Activated CD8-positive, alpha-beta memory T cell treated with anti-CD3 and anti-CD28 coated beads, Interleukin-2, amount 10 ng/mL, durations not matched to agents 7 days and 5 days (primary cell): ENCODE measurements at places on chromosomes 5 and 9. TPM values are rescaled to one million over a fixed set of nuclear protein-coding genes. Genes with fewer than 3 reads are reported as not detected.
A peak's percentile ranks its signal among the peaks of the same experiment; 100 is the strongest.

Gene PTGDS
- 1.2 TPM for total RNA-seq

Gene PCDHA12
- not detected for total RNA-seq

Gene LCN2
- total RNA-seq, result not detected

Gene ITK
- 215 TPM for total RNA-seq

DNA sequence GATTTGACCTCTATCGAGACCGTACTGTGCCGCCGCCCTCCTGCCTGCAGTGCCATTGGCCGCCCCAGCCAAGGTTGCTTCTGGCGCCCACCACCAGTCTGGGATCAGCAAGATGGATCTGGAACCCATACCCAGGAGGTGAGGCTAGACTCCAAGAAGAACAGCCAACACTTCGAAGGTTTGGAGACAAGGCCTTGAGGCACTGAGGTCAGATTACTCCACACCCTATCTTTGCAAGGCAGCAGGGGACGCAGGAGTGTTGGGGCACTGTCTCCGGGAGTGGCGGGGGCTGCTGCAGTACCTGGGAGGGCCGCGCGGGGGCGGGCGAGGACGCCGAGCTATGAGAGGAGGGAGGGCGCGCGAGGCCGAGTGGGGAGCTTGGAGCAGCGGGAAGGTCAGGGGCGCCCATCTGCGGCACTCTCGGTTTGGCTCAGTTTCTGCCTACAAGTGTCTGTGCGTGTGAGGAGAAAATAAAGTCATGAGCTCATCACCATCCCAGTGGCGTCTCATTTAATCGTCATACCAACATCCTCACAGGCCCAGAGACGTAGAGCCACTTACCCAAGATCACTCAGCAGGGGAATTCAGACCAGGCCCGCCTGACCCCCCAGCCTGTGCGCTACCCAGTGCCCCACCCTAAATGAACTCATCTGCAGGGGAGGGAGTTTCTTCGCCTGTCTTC lies 20.5 kb upstream of the PSD2 start:
- DNase-seq, result peak; percentile 85

DNA sequence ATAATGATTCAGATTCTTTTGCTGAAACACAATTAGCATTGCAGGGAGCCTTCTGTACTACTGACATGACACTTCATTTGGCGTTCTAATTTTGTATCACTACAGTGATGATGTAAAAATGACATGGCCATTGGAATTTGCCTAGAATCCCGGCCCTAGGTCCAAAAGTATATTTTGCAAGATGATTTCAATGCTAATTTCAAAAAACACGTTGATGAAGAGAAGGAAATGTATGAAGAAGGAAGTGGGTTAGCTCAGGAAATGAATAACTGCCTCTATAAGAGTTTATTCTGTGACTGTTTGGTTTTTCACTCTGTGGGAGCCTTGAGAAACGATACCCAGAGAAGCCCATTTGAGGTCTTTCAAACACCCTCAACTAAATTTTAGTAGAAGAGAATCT lies 59.3 kb downstream of the OSTF1 start:
- no peak for DNase-seq

DNA sequence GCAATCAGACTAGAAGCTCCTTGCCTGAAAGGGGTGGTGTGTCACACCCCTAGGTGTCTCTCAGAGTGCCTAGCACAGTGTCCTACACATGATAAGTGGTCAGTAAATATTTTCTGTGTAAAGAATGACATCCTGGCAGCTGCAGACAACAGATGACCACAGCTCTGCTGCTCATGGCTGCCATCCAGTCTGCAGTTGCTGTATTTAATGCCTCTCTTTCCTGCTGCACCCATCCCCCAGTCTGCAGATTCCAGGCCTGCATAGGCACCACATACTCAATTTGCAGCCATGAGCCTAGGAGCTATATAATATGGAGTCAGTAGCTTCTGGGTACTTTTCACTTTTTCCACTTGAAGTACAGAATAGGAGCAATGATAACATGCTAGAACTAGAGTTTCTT lies 94.9 kb upstream of the NR4A3 start:
- no peak for DNase-seq

DNA sequence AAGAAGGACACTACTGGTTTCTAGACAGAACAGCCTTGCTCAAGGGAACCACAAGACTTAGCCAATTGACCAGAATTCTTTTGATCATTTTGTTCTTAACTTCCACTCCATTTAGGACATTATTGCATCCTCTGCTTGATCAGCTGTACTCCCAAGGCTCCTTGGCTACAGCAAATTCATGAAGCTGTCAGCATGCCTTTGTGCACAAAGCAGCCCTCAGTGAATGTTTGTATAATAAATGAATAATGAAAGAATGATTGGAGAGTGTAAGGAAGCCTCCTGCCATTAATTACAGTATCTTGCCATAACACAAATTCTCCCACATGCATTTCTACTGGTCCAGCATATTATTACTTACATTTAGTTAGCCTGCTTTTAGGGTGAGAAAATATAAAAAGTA lies 449.6 kb downstream of the SLCO4C1 start:
- DNase-seq, result no peak

DNA sequence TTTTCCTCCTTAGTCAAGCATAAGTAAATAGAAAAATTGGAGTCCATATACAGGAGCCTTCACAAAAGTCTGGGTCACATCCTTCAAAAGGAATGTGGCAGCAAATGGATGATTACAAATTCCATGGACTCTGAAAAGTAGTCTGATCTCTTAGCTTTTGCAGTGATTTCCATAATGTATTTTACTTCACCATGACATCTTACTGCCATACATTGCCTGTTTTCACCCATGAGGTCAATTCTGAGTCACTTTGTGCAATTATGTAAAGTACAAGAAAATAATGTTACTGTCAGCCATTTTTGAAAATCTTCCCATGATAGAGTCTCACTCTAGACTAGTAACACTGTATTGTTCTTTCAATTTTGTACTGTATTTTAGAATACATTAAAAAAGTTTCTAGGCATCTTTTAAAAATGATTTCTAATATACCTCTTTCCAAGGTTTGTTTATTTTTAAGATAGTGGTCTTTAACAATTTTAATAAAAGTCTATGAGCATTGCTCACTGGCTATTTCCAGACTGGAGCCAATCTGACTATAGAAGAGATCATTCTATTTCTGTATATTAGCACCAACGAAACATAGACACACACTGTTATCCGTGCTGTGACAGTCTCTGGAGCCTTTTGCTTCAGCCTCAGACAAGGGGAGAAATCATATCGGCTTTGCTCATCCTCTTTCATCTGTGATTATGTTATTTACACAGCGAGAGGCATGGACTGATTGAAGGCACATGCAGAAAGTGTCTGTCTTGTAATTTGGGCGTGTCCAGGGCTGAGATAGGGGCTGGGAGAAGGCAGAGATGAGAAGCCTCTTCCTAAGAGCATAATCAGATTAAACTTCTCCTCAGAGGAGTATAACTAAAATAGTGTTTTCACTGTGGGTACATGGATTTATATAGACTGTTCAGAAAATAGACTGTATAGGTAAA lies 22.9 kb upstream of the ACTBL2 start:
- no peak for DNase-seq

DNA sequence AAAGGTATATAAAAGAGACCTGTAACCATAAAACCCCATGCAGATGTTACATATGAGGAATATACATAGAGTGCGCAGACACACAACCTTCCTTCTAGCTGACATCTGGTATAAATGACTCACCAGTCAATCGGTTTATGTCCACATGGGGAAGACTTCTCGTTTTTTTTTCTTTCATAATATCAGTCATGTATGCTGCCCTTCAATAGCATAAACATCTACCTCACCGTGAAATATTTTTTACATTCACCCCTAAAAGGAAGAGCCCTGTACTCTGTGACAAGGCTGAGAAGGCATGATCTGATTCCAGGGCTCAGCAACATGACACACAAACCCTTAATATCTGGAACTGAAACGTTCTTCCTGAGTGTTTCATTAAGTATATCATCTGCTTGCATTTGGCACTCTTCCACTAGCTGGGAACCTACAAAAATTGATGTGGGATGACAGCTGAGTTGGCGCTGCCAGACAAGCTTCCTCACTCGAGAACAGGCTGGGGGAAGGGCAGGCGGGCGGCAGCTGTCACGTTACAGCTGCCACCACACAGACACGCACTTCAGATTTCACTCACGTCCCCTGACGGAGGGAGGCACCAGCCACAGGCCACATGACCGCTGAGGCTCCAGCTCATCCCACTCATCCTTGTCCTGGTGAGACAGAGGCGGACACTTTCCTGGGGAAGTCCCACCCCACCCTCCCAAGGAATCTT lies 74.2 kb downstream of the SHB start:
- peak; percentile 77 for DNase-seq

GRCh38 chr9:135815413-135815812 lies 91.9 kb downstream of the CAMSAP1 start:
- DNase-seq, result no peak

DNA sequence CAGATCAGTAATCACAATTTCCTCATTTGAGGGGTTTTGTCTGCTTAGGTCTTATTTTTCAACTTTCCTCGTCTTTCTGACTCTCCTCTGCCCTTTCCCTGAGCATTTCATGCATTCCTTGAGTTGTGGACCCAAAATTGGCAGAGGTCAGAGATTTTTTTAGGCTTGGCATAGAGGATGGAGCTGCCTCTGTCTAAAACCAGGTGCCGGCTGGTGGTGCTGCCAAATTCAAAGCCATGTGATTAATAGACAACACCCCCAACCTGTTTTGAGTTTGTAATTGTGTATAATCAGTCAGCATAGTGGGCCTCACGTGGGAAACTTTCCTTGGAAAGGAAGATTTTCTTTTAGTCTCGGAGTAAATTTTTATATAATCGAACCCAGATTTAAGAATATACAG lies 39.6 kb downstream of the TJP2 start:
- DNase-seq, result no peak

DNA sequence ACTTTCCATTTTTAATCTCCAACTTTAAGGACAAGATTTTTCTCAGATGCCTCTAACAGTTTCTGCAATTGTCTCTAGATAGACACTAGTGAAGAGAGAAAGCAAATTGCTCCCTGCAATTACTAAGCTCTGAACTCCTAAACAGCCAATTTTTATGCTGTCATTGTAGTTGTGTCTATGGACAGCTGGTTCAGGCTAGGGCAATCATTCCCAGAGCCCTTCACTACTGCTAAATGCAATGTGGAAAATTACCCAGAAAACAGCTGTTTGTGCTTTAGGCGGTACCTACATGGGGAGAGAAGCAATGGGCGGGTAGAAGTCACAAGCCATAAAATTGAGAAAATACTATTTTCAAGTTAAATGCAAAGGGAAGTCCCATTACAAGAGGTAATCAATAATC lies 211.6 kb downstream of the SPOCK1 start:
- DNase-seq, result no peak

DNA sequence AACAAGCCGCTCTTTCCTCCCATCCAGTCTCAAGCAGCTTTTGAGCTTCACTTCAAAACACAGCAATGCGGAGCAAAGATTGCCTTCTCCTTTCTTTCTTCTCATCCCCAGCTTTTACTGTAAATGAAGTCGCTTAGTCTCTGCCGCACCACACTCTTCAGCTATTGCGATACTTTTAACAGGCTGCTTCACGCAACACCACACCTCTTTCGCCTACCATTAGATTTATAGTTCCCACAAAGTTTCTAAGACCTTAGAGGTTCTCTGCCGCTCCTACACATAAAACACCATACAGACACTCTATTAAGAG lies 711 bp downstream of the PGGT1B start:
- no peak for DNase-seq

DNA sequence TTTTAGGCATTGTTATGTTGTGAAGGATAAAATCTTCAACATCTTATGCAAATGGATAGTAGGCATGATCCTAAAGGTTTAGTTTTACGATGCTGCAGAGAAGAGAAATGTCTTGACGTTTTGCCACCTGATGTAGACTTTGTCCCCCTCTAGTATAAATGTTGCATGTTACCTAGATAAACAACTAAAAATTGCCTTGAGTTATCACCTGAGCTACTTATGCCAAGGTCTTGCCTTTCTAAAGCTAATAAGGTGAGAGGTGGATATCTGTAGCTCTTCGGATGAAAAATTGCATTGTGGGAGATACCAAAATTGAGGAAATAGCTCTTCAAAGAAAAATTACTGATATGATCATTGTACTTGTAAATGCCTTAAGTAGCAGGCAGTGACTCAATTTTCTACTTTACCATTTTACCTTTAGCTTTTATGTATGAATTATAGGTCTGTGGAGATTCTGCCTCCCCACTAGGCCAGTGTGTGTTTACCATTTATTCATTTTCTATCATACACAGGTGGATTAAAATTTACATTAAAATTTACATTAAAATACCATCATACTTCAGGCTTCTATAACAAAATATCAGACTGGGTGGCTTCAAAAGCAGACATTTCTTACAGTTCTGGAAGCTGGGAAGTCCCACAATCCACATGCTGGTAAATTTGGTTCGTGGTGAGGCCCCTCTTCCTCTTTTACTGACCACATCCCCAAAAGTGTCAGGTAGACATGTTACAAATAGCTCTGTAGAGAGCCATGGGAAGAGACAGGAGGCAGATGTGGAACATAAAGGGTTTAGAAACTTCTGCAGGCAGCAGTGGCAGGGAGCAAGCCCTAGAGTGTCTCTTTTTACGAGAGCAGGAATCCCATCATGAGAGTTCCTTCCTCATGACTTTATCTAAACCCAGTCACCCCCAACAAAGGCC lies 100.7 kb upstream of the ERBIN start:
- peak; percentile 54 for DNase-seq

DNA sequence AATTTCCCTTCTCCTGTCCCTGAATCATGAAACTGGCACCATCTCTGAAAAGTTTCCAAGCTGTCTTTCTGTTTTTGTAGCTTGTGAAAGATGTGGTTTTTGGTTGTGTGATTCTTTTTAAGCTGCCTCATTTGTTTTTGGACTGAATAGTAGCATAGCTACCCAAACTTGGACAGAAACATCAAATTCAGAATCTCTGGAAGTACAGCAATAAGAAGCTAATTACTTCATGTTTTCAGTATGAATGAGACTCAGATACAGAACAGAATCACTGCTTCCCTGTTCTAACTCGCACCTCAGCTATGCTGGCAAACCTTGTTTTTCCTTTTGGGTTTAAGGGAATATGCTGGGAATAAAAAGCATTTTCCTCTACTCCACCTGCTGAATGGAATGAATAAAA lies 101.0 kb downstream of the FGF1 start:
- DNase-seq, result no peak
